Stimulated activated CD8-positive, alpha-beta memory T cell treated with anti-CD3 and anti-CD28 coated beads, Interleukin-4, amount 100 ng/mL, for 4 hours (primary cell): ENCODE measurements at places on chromosomes 6 and 20.

DNA sequence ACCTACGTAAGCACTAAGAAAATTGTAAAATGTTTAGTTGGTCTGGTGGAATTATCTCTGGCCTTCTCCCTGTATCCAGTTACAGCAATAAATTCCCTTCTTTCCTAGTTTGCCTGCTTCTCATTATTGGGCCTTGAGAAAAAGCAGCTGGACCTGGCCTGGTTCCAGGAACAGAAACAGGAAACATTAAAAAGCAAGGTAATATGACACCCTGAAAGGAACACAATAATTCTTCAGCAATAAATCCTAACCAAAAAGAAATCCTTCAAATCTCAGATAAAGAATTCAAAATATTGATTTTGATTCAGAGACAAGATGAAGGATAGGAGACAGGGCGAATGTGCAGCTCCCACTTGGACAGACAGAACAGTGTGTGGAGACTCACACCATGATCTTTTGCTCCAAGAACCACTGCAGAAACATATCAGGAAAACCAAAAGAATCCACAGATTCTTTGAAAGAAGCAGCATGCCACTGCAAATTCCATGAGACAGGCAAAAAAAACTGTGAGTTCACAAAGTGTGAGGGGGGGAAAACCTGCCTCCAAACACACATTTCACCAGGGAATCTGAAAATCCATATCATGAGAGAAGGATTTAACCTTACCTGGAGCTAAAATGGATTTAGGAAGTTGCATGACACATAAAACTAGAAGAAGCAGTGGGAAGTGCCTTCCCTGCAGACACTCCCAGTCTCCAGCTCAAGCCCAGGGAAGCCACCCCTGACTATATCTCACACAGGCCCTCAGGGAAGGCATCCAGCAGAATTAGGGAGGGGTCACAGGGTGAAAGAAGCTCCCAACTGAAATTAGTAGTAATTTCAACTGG lies 28.9 kb downstream of the TREM1 start:
- no peak for DNase-seq

DNA sequence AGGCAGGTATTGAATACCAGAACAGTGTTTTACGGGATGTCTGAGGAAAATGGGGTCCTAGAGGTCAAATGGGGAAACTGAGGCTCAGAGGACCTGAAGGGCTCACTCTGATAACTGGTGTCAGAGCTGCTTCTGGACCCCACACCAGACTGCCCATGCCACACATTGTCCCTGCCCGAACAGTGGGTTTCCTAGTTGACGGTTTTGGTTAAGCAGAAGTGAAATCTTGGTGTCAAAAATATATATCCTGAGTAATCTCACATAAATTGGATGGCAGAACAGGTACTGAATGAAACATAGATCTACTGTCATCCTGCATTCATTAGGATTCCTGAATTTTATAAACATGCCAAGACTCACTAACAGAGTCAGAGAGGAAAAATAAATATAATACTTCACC lies 16.3 kb downstream of the NOX3 start:
- no peak for DNase-seq

- DNase-seq: no peak
Measured at GRCh38 chr6:37221585-37222124, 35.9 kb upstream of the TBC1D22B start.

DNA sequence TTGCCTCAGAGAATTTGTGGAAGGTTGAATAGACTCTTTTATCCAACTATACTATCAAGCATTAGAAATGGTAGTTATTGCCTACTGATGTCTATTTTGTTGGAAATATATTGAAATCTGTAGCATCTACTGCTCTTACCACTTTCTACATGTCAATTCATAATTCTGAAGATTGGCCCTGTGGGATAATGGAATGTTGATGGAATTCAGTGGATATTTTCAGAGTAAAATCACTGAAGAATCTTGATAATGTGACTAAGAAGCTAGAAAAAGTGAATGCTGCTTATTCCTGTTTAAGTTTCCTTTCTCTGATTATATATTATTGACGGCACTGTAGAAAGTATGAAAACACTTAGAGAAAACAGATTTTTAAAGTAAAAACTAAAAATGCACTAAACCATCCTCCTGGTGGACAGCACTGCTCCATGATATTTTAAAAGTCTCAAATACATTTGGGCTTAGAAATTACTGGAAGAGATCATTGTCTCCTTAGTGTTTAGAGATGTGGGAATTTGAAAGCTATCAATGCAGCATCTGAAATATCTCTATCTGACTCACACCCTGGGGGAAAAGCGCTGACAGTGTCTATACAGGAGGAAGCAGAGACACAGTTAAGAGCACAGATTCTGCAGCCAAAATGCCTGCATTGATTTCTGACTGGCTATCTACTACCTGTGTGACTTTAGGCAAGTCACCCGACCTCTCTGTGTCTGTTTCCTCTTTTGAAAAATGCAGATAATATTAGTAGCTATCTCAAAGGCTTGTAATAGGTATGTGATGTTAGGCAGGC lies 37.9 kb upstream of the RCAN2 start:
- no peak for DNase-seq

GRCh38 chr6:17096096-17096495 lies 5.8 kb upstream of the STMND1 start:
- DNase-seq: no peak

DNA sequence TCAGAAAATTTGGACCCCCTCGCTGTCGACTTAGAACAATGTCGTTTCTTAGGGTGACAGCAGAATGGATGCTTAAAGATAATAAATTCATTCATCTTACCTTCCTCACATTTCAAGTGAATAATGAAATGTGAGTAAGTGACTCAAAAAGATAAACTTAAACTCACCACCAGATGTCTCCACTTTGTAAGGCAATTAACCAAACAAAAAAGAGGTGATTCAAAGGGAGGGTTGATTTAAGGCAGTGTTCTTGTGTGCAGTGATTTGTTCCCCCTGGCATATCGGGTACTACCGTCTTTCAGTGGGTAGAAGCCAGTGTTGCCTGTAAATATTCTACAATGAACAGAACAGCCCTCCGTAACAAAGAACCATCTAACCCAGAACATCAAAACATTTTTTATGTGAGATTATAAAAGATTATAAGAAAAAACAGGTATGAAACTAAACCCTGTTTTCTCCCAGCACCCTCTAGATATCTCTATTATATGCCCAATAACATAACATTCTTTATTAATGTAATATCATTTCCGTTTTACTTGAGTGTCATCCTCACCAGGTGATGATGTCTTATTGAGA lies 589.7 kb downstream of the CBLN4 start:
- DNase-seq: no peak

DNA sequence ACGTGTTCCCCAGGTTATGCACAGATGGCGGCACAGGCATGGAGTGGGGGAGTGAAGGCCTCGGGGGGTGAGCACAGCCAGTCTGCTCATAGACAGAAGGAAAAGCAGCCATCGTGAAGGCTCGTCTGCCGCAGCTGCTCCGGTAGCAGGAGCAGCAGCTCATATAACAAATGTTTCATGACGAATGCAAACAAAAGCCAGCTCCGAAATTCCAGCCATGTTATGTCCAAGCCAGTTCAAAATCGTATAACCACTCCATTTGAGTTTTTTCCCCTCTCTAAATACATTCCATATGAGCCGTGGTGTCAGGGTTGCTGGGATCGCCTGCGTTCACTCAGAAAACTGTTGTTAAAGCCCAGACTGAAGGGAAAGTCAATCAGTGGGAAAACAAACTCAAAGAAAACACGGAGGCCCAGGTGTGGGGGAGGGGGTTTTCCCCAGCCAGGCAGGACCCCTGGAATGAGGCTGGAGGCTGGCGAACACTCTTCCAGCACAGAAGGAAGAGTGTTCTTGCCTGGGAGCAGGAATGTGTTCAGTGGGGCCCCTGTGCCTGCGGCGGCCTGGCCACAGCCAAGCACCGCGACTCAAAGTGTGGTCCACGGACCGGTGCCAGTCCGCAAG lies 280.4 kb upstream of the TAB2 start:
- no peak for DNase-seq

GRCh38 chr6:139164001-139164400 lies 29.1 kb downstream of the HECA start:
- DNase-seq: no peak

DNA sequence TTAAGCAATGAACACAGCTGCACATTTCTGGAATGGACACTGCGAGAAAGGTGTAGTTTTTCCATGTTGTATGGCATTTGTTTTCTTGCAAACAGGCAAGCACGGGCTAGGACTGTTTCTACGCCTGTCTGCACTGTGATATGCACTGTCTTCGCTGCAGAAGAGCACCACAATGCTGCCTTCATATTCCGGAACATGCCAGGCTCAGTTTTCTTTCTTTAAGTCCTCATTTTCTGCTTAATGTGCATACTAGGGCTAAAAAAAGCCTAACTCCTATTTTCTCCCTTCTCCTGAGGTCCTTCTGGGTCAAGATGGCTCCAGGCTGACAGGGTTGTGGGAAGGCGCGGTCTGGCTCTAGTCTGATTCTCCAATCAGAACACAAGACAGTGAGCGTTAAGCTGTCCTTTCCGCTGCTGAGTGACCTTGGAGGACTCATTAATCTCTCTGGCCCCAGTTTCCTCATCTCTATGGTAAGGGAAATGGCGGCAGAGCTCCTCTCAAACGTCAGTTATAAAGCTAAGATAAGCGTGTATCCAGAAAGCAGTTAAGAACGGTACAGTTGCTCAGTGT lies 379.9 kb downstream of the C6orf118 start:
- DNase-seq: no peak
